Hindlimb muscle (tissue), 1 donor: ENCODE measurements at places on chromosomes 4 and X.

DNA sequence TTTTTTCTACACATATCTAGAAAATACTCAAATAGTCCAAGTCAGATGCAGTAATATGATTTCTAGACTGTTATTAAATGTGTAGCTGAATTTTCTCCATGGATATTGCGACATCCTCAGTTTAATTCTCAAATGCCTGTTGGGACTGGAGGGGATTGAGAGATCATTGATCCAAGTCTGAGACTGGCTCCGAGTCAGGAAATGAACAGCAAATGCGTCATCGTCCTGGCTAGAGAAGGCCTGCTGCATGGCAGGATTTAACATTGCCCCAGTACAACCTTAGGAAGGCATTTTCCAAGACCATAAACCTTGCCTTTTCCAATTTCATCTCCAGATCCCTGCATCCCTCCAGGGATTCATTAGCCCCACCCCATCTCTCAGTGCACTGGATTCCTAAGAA lies 56.6 kb upstream of the SLC6A14 start:
- peak; percentile 47 for DNase-seq

GRCh38 chr4:26819026-26819425 lies 41.6 kb upstream of the STIM2 start:
- no peak for DNase-seq

GRCh38 chr4:7537853-7538400 lies 103.2 kb upstream of the PSAPL1 start:
- no peak for DNase-seq

DNA sequence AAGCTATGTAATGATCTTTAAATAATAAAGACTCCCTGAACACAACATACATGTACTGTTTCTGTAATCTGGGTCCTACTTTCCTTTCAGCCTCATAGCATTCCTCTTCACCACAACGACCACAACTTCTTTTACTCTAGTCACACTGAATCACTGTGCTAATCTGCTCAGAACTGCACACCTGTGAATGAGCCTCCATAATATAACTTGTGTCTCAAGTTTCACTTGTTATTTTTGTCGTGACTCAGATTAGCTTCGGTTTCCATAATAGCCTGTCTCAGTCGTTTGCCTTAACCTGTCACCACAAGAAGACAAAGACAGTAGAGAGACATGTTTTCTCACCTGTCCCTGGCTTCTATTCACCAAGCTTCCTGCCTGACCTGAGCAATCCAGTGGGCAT lies 61.8 kb downstream of the MAGED1 start:
- DNase-seq = no peak

GRCh38 chr4:74675673-74676279 lies 118.5 kb downstream of the BTC start:
- DNase-seq = peak; percentile 6

DNA sequence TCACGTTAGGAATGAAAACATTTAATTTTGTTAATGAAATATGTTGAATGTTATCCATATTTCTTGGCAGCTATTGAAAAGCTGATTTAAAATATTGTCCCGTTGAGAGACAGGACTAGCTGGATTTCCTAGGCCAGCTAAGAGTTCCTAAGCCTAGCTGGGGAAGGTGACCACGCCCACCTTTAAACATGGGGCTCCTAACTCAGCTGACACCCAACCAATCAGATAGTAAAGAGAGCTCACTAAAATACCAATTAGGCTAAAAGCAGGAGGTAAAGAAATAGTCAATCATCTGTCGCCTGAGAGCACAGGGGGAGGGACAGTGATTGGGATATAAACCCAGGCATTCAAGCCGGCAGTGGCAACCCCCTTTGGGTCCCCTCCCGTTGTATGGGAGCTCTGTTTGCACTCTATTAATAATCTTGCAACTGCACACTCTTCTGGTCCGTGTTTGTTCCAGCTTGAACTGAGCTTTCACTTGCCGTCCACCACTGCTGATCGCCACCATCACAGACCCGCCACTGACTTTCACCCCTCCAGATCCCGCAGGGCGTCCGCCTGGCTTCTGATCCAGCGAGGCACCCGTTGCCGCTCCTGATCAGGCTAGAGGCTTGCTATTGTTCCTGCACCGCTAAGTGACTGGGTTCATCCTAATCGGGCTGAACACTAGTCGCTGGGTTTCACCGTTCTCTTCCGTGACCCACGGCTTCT lies 308.9 kb downstream of the GLUD2 start:
- DNase-seq = no peak

DNA sequence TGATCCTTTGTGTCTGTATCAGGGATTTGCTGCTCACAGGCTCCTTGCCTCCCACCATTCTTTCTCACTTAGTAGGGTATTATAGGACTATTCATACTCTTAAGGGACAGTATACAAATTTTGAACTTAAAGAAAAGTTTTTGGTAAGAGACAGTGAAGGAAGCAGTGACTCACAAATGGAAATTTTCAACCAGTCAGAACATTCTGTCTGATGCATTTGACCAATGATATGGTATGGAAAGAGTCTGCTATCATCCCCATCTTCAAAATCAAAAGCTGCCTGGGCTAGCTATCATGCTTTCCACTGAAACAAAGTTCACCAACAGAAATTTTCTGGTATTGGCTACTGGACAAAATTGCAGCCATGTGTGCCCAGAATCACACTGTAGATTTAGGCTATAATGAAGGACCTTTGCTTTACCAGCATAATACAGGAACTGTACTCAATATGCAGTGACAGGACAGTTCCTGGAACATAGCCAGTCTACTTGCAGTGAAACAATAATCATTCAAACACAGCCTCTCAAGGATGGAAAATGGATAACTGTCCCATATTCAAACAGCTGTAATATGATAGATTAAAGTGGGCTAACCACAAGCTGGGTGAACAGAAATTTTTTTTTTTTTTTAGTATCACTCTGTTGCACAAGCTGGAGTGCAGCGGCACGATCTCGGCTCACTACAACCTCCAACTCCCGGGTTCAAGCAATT lies 109.0 kb upstream of the ACSL4 start:
- DNase-seq = no peak

- DNase-seq = no peak
Measured at GRCh38 chrX:124232523-124233201, 99.8 kb upstream of the TEX13D start.
